Stimulated activated CD4-positive, alpha-beta T cell treated with anti-CD3 and anti-CD28 coated beads, TNF-alpha, amount 100 ng/mL, for 4 hours (primary cell): ENCODE measurements at places on chromosomes 6 and 20.

GRCh38 chr6:6479785-6480184 lies 108.7 kb upstream of the LY86 start:
- DNase-seq, result no peak

- no peak for DNase-seq
Observed at GRCh38 chr6:85403331-85404015, 46.4 kb upstream of the NT5E start.

DNA sequence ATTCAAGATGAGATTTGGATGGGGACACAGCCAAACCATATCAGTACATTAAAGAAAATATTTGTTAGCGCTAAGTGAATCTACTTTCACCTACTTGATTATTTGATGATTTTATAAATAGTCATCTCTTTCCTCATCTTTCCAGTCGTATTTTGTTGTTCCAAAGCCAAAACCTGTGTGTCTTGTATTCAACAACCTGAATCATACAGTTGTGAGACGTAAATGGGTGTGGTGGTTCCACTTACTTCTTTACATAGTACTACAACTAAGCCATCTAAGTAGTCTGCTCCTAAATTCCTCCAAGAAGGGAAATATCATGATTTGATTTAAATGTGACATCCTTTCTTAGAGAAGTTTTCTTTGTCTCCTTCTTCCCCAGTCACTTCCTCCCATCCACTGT lies 132.8 kb downstream of the ESR1 start:
- no peak for DNase-seq

DNA sequence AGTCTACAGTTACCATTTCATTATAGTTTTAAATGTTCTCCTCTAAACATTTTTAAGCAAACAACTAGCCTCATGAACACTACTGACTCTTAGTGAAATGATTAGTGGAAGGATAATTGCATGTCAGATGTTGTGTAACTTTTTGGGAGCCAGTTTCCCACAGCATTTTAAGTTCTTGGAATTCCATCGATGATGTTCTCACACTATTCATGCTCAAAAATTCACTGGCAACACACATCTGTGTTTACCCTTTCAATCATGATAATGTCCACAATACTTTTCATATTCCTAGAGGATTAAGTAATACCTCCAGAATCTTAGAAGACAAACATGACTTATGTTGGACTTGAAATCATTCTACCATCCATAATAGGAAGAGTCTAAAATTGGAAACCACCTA lies 678.1 kb upstream of the ID4 start:
- no peak for DNase-seq

GRCh38 chr20:62812181-62812906 lies 4.5 kb upstream of the COL9A3 start:
- DNase-seq, result no peak

GRCh38 chr6:142617158-142617557 lies 315.4 kb downstream of the ADGRG6 start:
- DNase-seq, result no peak

GRCh38 chr6:130912434-130912833 lies 85.2 kb downstream of the SMLR1 start:
- DNase-seq, result no peak

GRCh38 chr20:3010985-3011723 lies 32.3 kb upstream of the GNRH2 start:
- DNase-seq, result no peak

DNA sequence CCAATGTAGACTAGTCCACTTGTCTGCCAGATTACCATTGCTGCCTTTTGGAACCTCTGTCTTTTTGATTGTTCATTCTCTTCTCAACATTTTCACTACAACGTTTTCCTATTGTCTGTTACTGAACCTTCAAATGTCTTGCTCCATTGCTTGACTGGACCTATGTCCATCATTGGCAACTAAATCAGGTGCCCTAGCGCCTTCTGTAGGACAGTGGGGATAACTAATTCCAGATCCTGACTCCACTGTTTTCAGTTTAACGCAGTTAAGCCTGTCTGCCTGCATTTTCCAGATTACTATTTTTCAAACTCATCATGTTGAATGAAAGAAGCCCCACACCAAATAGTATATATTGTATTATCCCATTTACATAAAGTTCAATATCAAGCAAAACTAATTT lies 433.6 kb downstream of the RNF144B start:
- no peak for DNase-seq

DNA sequence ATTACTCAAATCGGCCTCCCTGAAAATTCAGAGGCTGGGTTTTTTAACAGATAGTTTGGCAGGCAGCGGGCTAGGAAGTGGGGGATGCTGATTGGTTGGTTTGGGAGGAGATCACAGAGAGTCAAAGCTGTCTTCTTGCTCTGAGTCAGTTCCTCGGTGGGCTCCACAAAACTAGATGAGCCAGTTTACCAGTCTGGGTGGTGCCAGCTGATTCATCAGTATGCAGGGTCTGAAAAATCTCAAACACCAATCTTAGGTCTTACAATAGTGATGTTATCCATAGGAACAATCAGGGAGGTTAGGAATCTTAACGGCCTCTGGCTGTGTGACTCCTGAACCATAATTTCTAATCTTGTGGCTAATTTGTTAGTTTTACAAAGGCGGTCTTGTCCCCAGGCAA lies 190.7 kb downstream of the C6orf118 start:
- no peak for DNase-seq

- no peak for DNase-seq
Observed at GRCh38 chr20:22556565-22557056, 27.8 kb downstream of the FOXA2 start.

DNA sequence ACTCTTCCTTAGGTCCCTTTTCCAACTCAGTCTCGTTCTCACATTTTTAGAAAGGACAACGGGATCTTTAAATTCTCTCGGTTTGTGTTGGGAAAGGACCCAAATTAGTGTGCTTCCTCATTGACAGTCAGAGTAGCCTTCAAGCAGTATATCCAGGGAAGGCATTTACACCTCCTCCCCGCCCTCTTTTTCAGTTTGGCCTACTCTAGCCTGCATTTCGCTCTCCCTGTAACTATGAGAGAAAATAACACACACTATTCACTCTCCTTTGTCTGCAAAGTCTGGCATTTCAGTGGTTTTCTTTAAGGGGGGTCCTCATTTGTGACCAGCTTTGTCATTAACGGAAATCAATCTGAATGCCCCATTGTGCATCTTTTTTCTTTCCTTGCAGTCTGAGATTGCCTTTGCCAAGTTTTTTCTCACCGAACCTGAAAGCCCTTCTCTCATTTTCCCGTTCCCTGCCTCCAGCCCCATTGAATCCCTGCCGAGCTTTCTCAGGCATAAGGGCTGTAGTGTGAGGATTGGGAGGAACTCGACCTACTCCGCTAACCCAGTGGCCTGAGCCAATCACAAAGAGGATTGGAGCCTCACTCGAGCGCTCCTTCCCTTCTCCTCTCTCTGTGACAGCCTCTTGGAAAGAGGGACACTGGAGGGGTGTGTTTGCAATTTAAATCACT lies 393 bp upstream of the FABP7 start:
- DNase-seq, result no peak

- no peak for DNase-seq
Observed at GRCh38 chr20:8368670-8369069, 236.6 kb downstream of the PLCB1 start.

- DNase-seq, result no peak
Observed at GRCh38 chr6:47057830-47058540, 15.9 kb upstream of the ADGRF1 start.

DNA sequence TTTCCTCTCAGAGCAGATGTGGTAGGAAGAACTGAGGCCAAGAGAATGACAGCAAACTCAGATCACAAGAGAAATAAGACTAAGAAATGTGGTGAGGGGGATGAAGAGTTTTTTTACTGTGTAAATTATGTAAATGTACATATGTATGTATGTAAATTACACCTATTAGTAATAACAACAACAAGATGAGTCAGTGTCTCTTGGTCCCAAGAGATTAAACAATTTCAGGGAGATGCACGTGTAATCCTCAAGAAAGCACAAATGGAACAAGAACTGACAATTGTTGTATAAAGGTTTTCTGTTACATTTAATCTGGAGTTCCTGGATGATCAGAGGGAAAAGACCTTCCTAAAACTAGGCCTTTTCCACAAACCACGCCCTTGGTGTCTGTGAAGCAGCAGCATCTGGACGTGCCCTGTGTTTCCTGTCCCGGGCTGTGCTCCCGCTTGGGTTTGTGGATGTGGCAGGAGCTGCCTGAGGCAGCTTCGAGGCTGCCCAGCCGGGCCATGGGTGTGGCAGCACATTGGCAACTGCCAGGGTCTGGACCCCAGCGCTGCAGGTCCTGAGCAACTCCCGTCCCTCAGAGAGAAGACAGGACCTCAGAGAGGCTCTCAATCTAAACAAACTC lies 994 bp downstream of the CLDN20 start:
- no peak for DNase-seq

DNA sequence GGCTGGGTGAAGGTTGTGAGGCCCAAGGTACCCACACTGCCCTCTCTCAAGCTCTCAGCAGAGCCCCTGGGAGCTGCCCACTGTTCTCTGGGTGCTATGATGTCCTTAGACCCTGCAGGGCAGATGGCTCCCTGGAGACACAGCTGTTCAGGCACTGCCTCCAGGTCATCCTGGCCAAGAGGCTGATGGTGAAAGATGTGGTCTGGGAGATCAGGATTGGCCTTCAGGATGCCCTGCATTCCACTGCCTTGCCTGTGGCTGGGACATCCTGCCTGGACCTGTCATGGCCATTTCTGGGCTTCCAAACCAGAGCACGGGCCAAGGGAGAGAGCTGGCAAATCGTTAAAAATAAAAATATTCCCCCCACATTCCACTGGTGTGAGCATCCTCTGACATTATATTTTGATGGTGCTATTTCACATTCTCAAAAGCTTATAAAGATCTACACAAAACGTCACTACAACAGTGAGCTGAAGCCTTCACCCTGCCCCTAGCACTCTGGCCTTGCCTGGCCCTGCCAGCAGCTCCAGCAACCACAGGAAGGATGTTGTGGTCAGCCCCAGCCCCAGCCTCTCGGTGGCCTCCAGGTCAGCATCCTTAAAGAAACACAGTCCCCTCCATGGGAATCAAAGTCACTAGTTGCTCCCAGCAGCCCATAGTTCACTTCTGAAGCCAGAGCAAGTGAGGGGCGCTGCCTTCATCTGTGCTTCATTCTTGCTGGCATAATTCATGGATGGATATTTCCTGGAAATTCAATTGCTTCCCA lies 13.5 kb upstream of the KCNK16 start:
- DNase-seq, result no peak

GRCh38 chr6:34792605-34793500 lies 970 bp downstream of the BLTP3A start:
- DNase-seq, result no peak

DNA sequence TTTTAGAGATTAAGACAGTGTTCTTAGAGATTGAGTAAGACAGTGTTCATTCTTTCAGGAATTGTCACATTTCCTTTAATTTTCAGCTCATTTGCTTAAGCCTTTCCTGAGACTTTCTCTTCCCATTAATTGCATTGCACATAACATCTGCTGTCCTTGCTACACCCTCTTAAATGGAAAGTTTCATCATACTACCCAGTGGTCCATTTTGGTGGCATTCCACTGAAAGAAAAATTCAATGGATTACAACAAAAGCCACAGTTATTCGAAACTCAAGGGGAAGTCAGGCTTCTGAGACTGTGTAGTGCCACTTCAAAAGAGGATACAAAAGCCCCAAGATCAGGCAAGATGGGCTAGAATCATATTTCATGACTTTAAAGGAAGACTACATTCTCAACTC lies 64.0 kb downstream of the RSPO3 start:
- no peak for DNase-seq

GRCh38 chr20:8033151-8033841 lies 13.7 kb upstream of the TMX4 start:
- no peak for DNase-seq

DNA sequence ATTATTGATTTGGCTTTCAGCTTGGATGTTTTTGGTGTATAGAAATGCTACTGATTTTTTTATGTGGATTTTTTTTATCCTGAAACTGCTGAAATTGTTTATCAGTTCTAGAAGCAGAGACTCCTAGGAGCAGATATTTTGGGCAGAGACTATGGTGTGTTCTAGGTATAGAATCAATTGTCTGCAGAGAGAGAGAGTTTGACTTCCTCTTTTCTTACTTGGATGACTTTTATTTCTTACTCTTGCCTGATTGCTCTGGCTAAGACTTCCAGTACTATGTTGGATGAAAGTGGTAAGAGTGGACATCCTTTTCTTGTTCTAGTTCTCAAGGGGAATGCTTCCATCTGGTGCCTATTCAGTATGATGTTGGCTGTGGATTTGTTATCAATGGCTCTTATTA lies 370.6 kb downstream of the PHF3 start:
- no peak for DNase-seq

DNA sequence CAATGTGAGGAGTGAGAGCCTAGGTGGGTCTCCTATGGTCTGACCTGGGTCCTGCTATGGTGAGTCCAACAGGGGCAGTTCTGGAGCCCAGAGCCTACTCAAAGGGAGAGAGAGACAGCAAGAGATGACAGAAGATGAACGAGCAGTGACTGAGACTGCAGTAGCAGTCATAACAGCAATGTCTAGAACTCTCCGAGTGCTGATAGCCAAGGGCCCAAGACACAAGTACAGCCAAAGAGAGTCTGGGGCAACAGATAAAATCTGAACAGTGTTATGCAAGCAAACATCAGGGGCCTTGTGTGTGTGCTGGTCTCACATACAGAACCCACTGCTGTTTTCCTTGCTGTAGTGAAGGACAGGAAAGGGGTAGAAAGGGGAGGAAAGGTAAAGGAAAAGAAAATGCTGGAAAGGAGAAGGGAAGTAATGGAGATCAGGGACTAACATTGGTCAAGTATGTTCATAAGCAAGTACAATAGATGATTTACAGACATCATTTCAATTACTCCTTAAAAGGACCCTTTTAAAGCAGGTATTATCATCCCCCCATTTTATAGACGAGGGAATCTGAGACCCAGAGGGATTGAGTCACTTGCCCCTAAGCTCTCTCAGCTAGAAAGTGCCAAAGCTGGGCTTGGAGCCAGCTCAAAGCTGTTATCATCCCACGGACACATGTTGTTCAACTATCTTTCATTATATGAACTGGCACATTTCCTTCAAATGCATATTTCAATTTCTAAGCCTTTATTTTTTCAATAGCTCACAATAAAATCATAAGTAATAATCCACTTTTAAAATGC lies 182.3 kb upstream of the RAB32 start:
- DNase-seq, result no peak

DNA sequence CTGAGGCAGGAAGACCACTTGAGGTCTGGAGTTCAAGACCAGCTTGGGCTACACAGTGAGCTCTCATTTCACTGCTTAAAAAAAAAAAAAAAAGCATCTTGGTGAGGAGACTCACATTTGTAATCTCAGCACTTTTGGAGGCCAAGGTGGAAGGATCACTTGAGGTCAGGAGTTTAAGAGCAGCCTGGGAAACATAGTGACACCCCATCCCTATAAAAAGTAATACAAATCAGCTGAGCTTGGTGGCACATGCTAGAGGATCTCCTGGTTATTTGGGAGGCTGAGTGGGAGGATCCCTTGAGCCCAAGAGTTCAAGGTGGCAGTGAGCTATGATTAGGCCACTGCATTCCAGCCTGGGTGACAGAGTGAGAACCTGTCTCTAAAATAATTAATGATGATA lies 29.4 kb upstream of the SYNCRIP start:
- no peak for DNase-seq

- DNase-seq, result no peak
Observed at GRCh38 chr6:156771047-156771446, 6.1 kb upstream of the ARID1B start.

- DNase-seq, result no peak
Observed at GRCh38 chr6:140897349-140897748, 1235.4 kb upstream of the GJE1 start.
